A172 (cell line): ENCODE measurements at places on chromosomes 5 and 9.
A peak's percentile ranks its signal among the peaks of the same experiment; 100 is the strongest.

- no peak for DNase-seq
Measured at GRCh38 chr5:112065781-112066180, 308.8 kb upstream of the NREP start.

GRCh38 chr9:121748074-121748473 is 96.6 kb downstream of the DAB2IP start:
- no peak for DNase-seq

DNA sequence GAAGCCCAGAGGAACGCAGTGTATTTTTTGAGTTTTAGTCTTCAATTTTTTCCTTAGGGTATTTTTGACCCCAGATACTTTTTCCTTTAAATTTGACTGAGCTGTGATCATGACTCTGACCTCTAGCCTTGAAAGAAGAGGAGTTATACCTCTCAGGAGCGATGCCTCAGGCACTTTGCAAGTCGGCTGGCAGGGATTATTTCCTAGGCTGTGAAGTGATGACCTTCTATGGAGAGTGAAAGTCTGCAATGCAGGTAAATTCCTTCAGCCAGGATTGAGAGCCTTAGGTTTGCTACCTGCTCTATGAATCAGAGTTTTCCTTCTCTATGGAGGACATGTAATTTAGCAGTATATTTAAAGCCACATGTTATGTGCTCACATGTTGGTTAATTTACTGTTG is 10.8 kb upstream of the NUDT12 start:
- DNase-seq: no peak

- no peak for DNase-seq
Measured at GRCh38 chr9:1913631-1914330, 101.4 kb upstream of the SMARCA2 start.

DNA sequence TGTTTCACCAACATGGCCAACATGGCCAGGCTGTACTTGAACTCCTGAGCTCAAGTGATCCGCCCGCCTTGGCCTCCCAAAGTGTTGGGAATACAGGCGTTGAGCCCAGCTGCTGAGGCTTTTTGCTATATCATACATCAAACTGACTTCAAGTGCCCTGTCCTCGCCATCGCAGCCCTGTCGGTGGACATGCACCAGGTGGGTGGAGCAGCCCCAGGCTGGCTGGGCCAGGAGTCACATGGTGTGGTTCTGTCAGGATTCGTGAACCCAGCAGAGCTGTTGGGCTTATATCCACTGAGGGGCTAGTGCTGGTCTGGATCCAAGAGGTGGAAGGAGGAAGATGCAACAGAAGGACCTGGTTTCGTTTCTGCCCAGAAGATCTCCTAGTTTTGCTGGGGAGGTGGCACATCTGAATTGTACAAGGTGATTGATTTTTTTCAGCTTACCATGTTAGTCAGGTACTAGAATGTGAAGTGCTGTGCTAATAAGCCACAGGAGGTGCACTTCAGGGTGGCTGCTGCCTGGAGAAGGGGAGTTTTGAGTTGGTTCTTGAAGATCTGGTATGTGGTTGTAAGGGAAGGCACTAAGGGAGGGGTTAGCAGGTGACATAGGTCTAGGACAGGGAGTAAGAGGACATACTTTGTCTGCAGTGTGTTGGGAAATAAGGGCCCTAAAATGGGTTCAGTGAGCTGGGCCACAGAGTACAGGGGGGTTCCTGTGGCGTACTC is 16.1 kb downstream of the PCBD2 start:
- no peak for DNase-seq

DNA sequence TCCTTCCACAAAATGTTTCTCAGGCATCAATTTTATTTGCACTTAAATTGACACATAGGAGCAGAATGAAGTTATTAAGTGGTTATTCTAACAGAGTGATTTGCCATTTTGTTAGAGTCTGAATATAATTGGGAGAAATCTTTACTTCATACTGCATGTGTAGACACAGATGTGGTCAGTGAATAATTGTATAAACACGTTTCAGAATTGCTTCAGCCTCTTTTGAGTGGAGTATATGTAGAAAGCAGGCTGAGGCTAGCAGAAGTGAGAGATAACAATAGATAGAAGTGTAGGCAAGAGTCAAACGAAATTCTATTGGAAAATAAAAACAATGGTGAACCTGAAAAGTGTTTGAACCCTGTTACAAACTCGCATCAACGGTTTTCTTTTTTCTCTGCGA is 270.7 kb downstream of the TMEM167A start:
- no peak for DNase-seq

DNA sequence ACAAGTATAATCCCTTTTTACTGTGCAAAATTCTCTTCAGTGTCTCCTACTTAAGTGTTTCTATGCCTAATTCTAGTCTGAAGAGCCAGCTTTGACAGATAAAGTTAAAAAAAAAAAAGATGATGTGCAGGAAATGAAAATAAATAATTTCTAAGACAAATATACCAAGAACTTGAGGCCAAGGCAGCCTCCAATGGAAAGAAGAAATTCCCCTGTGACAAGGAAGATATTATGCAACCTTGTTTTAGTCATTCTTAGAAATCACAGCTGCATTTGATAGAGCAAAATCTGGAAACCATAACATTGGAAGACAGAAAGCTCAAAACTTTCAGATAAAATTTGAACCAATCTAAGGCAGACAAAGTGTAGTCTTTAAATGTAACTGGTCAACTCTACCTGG is 375.9 kb upstream of the TLE4 start:
- peak; percentile 26 for DNase-seq

- DNase-seq: no peak
Measured at GRCh38 chr5:132817011-132817410, 3.9 kb downstream of the SOWAHA start.

DNA sequence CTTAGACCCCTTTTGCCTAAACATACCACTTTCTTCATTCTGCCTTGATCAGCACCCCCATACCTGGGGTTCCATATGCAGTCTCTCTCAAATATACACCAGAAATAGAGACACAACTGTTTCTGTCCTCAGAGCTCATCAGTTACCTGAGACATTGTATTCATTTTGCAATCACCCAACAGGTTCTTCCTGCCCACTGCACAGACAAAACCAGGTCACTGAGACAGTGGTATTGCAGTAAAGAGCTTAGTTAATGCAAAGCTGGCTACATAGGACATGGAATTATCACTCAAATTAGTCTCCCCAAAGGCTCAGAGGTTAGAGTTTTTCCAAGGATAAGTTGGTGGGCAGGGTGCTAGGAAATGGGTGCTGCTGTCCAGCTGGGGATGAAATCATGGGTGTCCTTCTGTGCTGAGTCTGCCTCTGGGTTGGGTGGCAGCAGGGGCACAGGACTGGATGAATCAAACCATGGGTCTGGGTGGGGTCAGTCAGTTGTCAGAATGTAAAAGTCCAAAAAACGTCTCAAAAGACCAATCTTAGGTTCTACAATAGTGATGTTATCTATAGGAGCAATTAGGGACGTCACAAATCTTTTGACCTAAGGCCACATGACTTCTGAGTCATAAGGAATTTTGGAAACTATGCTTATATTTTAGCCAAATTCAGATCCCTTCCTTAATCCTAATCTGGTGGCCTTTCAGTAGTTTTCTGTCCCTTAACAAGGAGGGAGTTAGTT is 41.0 kb downstream of the KCNV2 start:
- no peak for DNase-seq

GRCh38 chr5:1792842-1793266 is 6.8 kb downstream of the MRPL36 start:
- peak; percentile 75 for DNase-seq

DNA sequence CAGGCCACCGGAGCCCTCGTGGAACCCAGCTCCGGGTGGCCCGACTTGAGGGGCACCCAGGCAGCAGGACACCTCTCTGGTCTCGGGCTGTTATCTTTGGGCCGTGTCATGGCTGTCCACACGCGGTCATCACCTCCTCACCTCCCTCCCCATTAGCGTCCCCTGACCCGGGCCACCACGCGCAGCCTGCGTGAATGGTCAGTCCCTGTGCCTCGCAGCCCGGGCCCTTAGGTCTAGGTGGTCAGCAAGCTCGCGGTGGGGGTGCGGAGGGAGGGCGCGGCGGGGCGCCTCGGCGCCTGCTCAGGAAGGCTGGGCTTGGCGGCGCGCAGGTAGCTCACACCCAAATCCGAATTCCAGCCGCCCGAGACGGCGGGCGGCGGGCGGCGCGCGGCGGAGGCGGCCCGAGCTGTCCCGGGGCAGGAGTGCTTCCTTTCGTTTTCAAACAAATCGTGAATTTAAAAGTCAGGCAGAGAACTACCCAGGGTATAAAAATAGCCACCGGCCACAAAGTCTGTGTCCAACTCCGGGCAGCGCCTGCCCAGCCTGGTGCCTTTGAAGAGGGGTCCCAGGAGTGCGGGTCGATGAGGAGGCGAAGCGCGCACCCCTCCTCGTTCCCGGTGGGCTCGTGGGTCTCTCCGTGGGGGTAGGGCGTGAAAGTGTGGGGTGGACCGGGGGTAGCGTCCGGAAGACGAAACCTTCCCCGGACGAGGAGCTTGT is 1.0 kb upstream of the RXRA start:
- peak; percentile 31 for DNase-seq

- no peak for DNase-seq
Measured at GRCh38 chr5:79842991-79843390, 148.1 kb downstream of the MTX3 start.

GRCh38 chr5:139667730-139668063 is 19.5 kb downstream of the CXXC5 start:
- no peak for DNase-seq

DNA sequence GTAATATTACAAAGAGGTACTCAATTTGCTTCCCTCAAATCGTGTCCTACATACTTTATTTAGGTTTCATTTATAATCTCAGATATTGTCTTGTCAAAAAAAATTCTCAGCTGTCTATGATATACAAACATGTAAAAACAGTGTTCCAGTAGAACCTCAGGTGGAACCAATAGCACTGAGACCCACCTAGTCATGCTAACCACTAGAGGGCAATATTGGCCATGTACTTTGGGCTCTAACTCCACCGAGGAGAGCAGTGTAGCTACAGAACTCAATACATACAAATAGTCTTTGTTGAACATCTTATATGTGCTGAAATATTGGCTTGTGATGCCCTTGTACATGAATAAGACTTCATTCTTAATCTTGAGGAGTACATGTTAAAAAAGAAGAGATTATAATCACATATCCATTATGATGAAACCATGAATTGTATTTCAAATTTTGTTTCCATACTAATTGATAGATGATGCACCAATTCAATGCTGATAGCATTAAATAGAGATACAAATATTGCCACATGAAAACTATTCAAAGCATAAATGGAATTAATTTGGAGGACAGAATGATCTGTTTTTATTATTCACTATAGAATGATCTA is 71.2 kb upstream of the CNTLN start:
- DNase-seq: peak; percentile 55

- DNase-seq: no peak
Measured at GRCh38 chr5:77627869-77628674, 10.4 kb downstream of the OTP start.

DNA sequence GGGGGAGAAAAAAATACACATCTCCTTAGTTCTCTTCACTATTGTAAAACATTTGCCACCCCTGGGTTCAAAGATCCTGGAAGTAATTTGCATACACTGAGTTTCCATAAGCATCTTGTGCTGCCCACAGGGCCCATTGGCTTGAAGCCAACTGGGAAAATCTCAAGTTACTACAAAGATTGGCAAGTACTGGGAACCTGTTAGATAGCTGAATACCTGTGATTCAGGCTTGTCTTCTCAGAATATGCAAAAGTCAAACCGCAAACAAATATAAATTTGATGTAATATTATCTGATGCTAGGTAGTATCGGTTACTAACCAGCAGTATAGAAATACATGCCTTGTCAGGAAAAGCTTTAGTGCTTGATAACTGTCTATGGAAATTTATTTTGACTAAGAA is 156.9 kb upstream of the FST start:
- DNase-seq: no peak

DNA sequence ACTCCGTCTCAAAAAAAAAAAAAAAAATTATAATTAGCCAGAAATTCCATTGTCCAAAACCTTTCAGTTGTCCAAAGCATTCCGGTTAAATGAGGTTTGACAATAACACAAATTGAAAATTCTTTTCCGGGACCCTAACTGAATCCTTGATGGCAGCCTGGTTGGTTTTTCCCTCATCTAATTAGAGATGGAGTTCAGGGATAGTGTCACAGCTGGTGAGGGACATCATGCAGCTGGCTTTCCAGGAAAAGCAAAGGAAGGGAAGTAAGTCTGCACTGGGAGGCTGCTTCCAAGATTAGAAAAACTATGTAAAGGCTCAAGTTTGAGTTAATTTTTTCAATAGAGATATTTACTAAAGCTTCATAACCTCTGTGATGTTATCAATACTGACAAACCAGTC is 195.4 kb downstream of the ADAMTS12 start:
- DNase-seq: no peak

DNA sequence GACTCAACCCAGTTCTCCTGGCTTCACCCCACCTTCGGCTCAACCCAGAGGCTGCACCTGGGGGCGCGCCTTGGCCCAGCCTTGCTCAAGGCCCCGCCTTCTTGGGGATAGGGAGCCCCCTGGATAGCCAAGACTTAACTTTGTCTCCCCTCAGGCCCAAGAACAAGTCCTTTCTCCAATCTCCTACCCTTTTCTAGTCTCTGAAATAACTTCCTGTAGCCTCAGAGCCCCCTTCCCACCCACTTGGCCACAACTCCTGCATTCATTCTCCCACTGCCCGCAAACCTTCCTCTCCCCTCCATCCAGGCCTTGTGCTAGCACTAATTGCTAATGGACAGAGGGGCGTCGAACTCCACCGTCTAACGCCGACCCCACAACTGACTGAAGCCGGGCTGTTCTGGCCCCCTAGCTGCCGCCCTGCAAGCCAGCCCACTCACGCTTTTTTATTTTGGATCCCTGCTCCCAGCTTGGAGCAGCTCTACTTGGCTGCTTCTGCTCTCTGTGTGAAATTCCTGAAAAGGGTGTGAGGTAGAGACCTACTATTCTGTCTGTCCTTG is 579 bp upstream of the ASTN2 start:
- no peak for DNase-seq

DNA sequence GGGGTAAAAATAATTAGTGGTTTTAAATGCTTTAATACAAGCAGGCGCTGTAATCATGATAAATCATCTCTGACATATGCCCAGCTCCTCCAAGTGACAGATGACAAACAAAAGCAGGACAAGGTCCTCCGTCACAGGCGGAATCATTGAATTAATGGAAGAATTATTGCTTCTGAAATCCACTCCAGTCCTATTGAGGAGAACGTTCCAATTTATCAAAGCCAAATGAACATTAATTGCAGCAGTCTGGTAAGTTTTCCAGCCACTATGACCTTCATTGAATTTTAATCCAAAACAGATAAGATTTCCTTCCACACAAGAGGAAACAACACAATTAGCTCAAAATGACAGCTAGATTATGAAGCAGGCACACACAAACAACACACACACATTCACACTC is 136.8 kb downstream of the ASTN2 start:
- no peak for DNase-seq

- DNase-seq: peak; percentile 50
Measured at GRCh38 chr5:93257616-93258015, 323.4 kb downstream of the NR2F1-AS1 start.

GRCh38 chr9:103397868-103398600 is 402.9 kb downstream of the CYLC2 start:
- peak; percentile 69 for DNase-seq

DNA sequence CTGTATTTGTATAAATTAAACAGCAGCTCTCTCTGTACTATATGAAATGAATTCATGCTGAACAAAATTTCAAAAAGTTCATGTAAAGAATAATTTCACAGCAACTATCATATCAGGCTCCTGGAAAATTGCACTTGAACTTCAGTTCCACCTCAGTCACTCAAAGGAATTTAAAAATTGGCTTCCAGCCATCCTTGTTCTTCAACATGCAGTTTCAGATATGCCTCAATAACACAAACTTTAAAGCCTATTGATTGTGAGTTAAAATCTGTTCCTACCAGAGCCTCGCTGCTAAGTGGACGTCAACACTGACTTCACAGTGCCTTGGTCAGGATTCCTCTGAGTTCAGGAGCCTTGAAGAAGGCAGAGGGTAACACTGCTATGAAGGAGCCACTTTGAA is 418.7 kb upstream of the WWC1 start:
- DNase-seq: no peak
